B cell (primary cell): ENCODE measurements at places on chromosomes 3 and 15. TPM values are rescaled to one million over a fixed set of nuclear protein-coding genes. Genes with fewer than 3 reads are reported as not detected.

ERC2 gene
- total RNA-seq = not detected in 2 replicates

PLA1A gene
- 0.27 and 0.58 TPM in 2 replicates for total RNA-seq

DOCK3 gene
- total RNA-seq = 0.17 and 0.30 TPM in 2 replicates

C3orf62 gene
- 7.8 and 10.4 TPM in 2 replicates for total RNA-seq

SLC9C1 gene
- total RNA-seq = 0.41 and 0.49 TPM in 2 replicates

POC1A gene
- 2.4 and 2.8 TPM in 2 replicates for total RNA-seq

RPL29 gene
- 1,460 and 1,552 TPM in 2 replicates for total RNA-seq

SCN5A gene
- 0.20 and 0.36 TPM in 2 replicates for total RNA-seq

PXYLP1 gene
- 4.5 and 5.4 TPM in 2 replicates for total RNA-seq

CCR9 gene
- total RNA-seq = 0.76 and 1.1 TPM in 2 replicates

GPR15 gene
- total RNA-seq = 5.5 and 6.5 TPM in 2 replicates

CHL1 gene
- total RNA-seq = 16.4 and 18.0 TPM in 2 replicates

DNA sequence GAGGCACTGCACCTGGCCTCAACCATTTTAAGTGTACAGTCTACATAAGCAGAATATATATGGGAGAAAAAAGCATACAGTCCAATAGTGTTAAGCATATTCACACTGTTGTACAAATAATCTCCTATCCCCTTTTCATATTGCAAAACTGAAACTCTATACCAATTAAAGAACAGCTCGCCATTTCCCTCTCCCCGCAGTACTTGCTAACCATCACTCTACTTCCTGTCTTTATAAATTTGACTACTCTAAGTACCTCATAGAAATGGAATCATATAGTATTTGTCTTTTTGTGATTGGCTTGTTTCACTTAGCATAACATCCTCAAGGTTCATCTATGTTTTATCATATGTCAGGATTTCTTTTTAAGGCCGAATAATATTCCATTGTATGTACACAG lies 21.6 kb upstream of the TASOR start:
- H3K27ac ChIP-seq = no peak overlapping the region
- H3K36me3 ChIP-seq = no peaks in the 10 kb centered on the region
- H3K4me1 ChIP-seq = peaks cover 4% of the 10 kb centered on the region

DNA sequence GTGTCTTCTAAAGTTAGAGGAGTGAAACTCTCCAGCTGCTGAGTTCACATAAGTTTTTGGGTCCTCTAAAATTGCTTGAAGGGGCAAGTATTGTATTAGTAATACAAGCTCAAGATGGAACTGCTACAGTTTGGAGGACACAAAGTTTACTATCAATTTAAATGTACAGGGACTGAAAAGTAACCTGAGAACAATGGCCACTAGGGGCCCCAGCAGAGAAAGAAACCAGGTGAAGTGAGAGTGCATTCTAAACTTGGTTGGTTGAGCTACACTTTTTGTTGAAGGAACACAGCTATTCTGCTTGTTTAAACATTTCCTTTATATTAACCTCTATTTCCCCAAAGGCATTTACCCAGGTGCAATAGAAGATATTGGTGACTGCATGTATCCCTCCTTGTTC lies 755.5 kb downstream of the GBE1 start:
- no peak overlapping the region for H3K4me3 ChIP-seq
- DNase-seq = no peak
- H3K27me3 ChIP-seq = no peaks in the 10 kb centered on the region
- H3K27ac ChIP-seq = no peak overlapping the region
- no peaks in the 10 kb centered on the region for H3K4me1 ChIP-seq
- no peaks in the 10 kb centered on the region for H3K36me3 ChIP-seq

- no peaks in the 10 kb centered on the region for H3K27me3 ChIP-seq
- no peaks in the 10 kb centered on the region for H3K4me1 ChIP-seq
- H3K36me3 ChIP-seq = no peaks in the 10 kb centered on the region
- H3K27ac ChIP-seq = no peak overlapping the region
- no peak for DNase-seq
- no peak overlapping the region for H3K4me3 ChIP-seq
These were observed 83.7 kb downstream of the VGLL4 start for GRCh38 chr3:11559816-11560633.

- no peaks in the 10 kb centered on the region for H3K27me3 ChIP-seq
- no peak overlapping the region for H3K27ac ChIP-seq
- H3K36me3 ChIP-seq = no peaks in the 10 kb centered on the region
- H3K4me1 ChIP-seq = no peaks in the 10 kb centered on the region
- no peak for DNase-seq
These were observed 71.9 kb upstream of the PRR23E start for GRCh38 chr3:127120851-127121647.

DNA sequence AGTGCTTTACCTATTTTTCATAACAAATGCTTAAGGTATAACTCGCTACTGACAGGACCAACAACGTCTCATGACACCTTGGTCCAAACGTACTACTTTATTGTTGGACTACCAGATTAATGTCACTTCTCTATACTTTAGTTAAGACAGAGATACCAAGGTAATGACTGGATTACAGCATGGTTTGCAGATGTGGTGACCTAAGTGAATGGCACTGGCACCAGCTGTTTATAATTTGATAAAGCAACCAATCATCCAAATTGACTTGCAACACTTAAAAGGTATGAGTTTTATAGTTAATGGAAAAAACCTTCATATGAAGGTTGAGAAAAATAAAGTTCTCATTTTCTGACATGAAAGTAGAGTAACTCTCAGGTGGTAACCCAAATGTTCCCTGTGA lies 209.0 kb downstream of the NEK10 start:
- H3K4me1 ChIP-seq = no peaks in the 10 kb centered on the region
- no peak for DNase-seq
- no peaks in the 10 kb centered on the region for H3K27me3 ChIP-seq

- no peaks in the 10 kb centered on the region for H3K36me3 ChIP-seq
- DNase-seq = no peak
- no peak overlapping the region for H3K27ac ChIP-seq
- peaks cover 4% of the 10 kb centered on the region for H3K27me3 ChIP-seq
These were observed 79.6 kb downstream of the CGNL1 start for GRCh38 chr15:57455929-57456328.

- DNase-seq = no peak
- H3K27me3 ChIP-seq = no peaks in the 10 kb centered on the region
- H3K4me3 ChIP-seq = no peak overlapping the region
- no peaks in the 10 kb centered on the region for H3K36me3 ChIP-seq
- no peaks in the 10 kb centered on the region for H3K4me1 ChIP-seq
These were observed 761 bp upstream of the GRIP2 start for GRCh38 chr3:14540821-14541385.

GRCh38 chr3:197906850-197907187 lies 43.2 kb upstream of the RPL35A start:
- no peaks in the 10 kb centered on the region for H3K36me3 ChIP-seq
- H3K4me3 ChIP-seq = no peak overlapping the region
- no peaks in the 10 kb centered on the region for H3K27me3 ChIP-seq
- no peak for DNase-seq
- no peaks in the 10 kb centered on the region for H3K4me1 ChIP-seq

- H3K4me1 ChIP-seq = peaks cover 10% of the 10 kb centered on the region
- H3K27me3 ChIP-seq = no peaks in the 10 kb centered on the region
- no peaks in the 10 kb centered on the region for H3K36me3 ChIP-seq
- DNase-seq = no peak
- H3K27ac ChIP-seq = no peak overlapping the region
These were observed 29.3 kb downstream of the SPSB4 start for GRCh38 chr3:141080431-141080830.

- H3K4me3 ChIP-seq = no peak overlapping the region
- peaks cover 81% of the 10 kb centered on the region for H3K36me3 ChIP-seq
- no peak for DNase-seq
These were observed 63.6 kb downstream of the AAGAB start for GRCh38 chr15:67190813-67191212.

GRCh38 chr15:89374086-89374981 lies 39.7 kb upstream of the POLG start:
- no peak for DNase-seq
- no peak overlapping the region for H3K4me3 ChIP-seq
- H3K4me1 ChIP-seq = peaks cover 41% of the 10 kb centered on the region
- peaks cover 93% of the 10 kb centered on the region for H3K27me3 ChIP-seq

- H3K27ac ChIP-seq = no peak overlapping the region
- no peaks in the 10 kb centered on the region for H3K4me1 ChIP-seq
- no peak overlapping the region for H3K4me3 ChIP-seq
These were observed 172.7 kb upstream of the TRIM42 start for GRCh38 chr3:140505213-140505612.

DNA sequence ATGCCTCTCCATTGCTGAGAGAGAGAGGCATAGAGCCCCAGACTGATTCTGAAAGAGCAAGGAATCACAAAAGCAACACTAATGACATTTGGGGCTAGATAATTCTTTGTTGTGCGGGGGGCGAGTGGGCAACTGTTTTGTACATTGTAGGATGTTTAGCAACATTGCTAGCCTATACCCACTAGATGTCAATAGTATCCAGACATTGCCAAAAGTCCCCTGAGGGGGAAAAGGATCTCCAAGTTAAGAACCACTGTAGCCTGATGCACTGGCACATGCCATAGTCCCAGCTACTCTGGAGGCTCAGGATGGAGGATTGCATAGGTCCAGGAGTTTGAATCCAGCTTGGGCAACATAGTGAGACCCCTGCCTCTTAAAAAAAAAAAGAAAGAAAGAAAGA lies 22.8 kb upstream of the GOLM2 start:
- H3K36me3 ChIP-seq = no peaks in the 10 kb centered on the region
- no peak overlapping the region for H3K4me3 ChIP-seq
- no peak overlapping the region for H3K27ac ChIP-seq

- DNase-seq = no peak
- no peak overlapping the region for H3K27ac ChIP-seq
- no peaks in the 10 kb centered on the region for H3K36me3 ChIP-seq
- H3K27me3 ChIP-seq = peaks cover 5% of the 10 kb centered on the region
These were observed 24.5 kb downstream of the TMEM266 start for GRCh38 chr15:76084256-76084655.

GRCh38 chr15:83905556-83906273 lies 251.8 kb downstream of the ADAMTSL3 start:
- no peaks in the 10 kb centered on the region for H3K4me1 ChIP-seq
- DNase-seq = no peak
- no peak overlapping the region for H3K4me3 ChIP-seq
- H3K27ac ChIP-seq = no peak overlapping the region

DNA sequence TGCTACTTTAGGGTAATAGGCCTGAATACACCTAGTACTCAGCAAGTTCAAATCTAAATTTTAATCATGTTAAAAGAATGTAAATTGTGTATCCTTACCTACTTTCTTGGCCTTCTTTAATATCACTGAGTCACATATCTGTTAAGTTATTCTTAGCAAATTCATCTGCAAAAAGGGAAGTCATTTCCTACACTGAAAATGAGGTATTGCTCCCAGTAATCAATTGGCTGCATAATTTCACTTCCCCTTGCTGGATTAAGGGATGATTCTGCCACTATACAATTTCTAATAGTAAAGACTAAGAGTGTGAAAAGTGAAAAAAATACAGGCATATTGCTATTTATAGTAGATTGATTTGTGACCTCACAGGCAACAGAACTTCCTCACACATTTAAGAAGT lies 47.8 kb downstream of the CCDC54 start:
- H3K27me3 ChIP-seq = no peaks in the 10 kb centered on the region
- DNase-seq = peak; percentile 35
- peaks cover 30% of the 10 kb centered on the region for H3K4me1 ChIP-seq
- H3K27ac ChIP-seq = no peak overlapping the region

DNA sequence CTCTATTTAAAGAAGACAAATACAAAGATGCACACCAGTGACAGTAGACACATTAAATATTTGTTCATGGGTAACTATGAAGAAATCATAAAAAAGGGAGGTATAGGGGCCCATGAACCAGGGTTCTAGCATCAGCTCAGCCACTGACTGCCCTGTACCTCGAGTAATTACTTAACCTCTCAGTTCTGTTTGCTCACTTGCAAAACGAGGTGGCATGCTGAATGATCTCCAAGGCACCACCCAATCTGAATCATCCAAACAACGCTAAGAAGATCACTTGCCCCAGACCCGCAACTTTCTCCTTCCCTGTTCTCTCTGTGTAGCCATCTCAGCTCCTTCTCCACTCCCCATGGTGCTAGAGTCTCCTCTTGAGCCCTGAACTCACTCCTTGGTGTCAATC lies 374.7 kb downstream of the VPS13C start:
- no peaks in the 10 kb centered on the region for H3K4me1 ChIP-seq
- no peaks in the 10 kb centered on the region for H3K27me3 ChIP-seq
- no peak overlapping the region for H3K27ac ChIP-seq
- no peak overlapping the region for H3K4me3 ChIP-seq
- DNase-seq = no peak
- H3K36me3 ChIP-seq = no peaks in the 10 kb centered on the region
